ENCODE measurements at places on chromosomes 11 and 22. TPM values are rescaled to one million over a fixed set of nuclear protein-coding genes. Genes with fewer than 3 reads are reported as not detected.

SLC5A1 gene
- 8.6 TPM for total RNA-seq

KIRREL3 gene
- total RNA-seq, result 0.15 TPM

PRG3 gene
- total RNA-seq, result not detected

DNA sequence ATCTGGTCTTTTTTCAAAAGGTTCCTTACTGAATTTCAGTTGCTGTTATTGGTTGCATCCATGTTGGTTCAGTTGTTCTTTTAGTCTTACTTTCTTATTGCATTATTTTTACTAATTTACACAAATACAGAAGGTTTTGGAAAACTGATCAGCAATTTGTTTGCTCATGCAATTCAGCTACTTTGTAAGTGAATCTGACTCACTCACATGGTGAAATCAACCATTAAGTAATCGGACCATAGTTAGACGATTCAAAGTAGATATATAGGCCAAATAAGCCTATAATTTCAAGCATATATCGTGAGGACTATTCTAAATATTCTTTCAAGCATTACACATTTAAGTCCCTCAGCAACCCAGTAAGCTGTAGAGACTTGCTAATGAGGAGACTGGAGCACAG, 41.7 kb downstream of the CCDC83 start:
- DNase-seq, result no peak
- H3K4me1 ChIP-seq, result peaks cover 9% of the 10 kb centered on the region
- no peaks in the 10 kb centered on the region for H3K27me3 ChIP-seq
- no peak overlapping the region for H3K4me3 ChIP-seq
- H3K27ac ChIP-seq, result no peak overlapping the region

DNA sequence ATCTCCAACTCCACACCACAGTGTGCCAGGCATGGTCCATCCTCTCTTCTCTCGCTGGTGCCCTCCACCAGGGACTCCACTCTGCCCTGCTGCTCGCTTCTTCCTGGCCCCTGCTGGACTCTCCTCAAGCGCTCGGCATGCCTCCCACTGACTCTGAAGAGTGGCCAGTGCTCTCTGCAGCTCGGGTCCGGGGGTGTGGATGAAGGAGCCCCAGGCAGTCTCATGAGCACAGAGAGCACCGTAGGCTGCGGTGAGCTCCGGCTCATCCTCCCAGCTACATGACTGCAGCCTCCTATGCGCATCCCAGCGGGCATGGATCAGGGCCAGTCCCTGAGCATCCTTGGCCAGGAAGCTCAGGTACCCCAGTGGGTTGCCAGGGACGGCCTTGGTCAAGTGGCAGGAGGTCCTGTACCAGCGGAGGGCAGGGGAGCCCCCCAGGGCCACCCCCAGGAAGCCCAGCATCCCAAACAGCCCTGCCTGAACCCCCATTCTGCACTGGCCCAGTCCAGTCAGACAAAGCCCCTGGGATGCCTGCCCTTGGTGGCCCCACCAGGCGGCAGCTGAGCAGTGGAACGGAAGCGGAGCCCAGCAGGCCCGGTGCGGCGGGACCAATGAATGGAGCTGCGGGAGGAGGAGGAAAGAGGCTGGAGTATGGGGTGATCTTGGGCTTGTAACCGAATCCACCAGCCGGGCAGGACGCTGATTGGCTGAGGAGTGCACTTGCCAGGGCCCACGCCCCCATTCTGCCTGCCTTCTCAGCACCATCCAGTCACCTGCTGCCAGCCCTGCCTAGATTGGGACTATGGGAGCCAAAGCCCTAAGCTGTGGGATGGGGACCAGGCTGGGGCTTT, at the start of gene PLA2G3:
Gene PLA2G3, minus strand, starts transcription at position 643 of the 851 bp plus-strand sequence. Its CDS starts 154 bp downstream, at position 489.
- H3K27ac ChIP-seq, result no peak within 1 kb of the TSS
- no peaks in the 10 kb centered on the region for H3K36me3 ChIP-seq
- DNase-seq, result no peak
- peaks cover 85% of the 10 kb centered on the region for H3K27me3 ChIP-seq

DNA sequence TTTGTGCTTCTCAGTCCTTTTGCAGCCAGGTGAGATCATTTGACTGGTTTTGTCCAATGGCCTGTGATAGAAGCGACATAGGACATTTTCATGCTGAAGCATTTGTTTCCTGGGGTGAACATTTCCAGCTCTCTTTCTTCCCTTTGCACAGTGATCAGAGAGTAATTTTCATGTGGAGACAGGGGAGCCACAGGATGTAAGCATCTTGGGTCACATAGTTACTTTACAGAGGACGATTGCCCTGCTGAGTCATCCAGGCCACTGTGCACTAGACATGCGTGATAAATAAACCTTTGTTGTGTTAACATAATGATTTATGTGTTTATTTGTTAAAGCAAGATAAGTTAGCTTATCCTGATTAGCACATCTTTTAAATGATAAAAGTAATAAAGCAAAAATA, 263.5 kb upstream of the CCDC179 start:
- no peak for DNase-seq
- peaks cover 14% of the 10 kb centered on the region for H3K4me1 ChIP-seq
- H3K27ac ChIP-seq, result no peak overlapping the region
- H3K36me3 ChIP-seq, result no peaks in the 10 kb centered on the region
- no peaks in the 10 kb centered on the region for H3K27me3 ChIP-seq

- peaks cover 99% of the 10 kb centered on the region for H3K27me3 ChIP-seq
- H3K4me1 ChIP-seq, result no peaks in the 10 kb centered on the region
- H3K4me3 ChIP-seq, result no peak overlapping the region
- H3K27ac ChIP-seq, result no peak overlapping the region
Measured at GRCh38 chr11:2121227-2122130, 17.7 kb downstream of the IGF2 start.

DNA sequence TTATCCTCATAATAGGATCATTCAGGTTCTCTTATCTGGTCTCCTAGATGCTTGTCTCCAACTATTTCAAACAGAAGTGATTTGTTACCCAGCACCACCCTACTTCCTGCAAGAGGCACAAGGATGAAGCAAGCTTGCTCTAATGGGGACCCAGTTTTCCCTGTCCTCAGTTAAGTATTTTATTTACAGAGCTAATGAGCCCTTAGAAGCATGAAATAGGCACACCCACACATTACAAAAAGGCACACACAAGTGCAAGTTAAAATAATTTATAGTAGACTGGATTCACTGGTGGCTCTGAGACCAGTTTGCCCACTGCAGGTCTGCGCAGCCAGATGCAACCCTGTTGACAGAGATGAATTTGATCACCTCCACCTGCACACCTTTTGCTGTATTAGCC, 167.5 kb downstream of the KIRREL3 start:
- no peak for DNase-seq
- no peaks in the 10 kb centered on the region for H3K4me1 ChIP-seq
- no peaks in the 10 kb centered on the region for H3K36me3 ChIP-seq
- H3K27me3 ChIP-seq, result no peaks in the 10 kb centered on the region
- H3K4me3 ChIP-seq, result no peak overlapping the region

GRCh38 chr11:19869946-19870589, 157.4 kb downstream of the NAV2 start:
- H3K4me1 ChIP-seq, result no peaks in the 10 kb centered on the region
- no peak for DNase-seq
- no peak overlapping the region for H3K4me3 ChIP-seq
- no peak overlapping the region for H3K27ac ChIP-seq
- H3K27me3 ChIP-seq, result no peaks in the 10 kb centered on the region

- peak overlapping the region; percentile 41 for H3K4me3 ChIP-seq
- peaks cover 27% of the 10 kb centered on the region for H3K36me3 ChIP-seq
- peaks cover 30% of the 10 kb centered on the region for H3K4me1 ChIP-seq
- peak overlapping the region; percentile 11 for H3K27ac ChIP-seq
- no peaks in the 10 kb centered on the region for H3K27me3 ChIP-seq
Measured at GRCh38 chr11:95796501-95796900, 6.2 kb downstream of the CEP57 start.

GRCh38 chr11:104541701-104542100, 356.6 kb downstream of the CASP12 start:
- no peak overlapping the region for H3K4me3 ChIP-seq
- no peak overlapping the region for H3K27ac ChIP-seq
- DNase-seq, result no peak
- H3K36me3 ChIP-seq, result no peaks in the 10 kb centered on the region
- no peaks in the 10 kb centered on the region for H3K27me3 ChIP-seq
- no peaks in the 10 kb centered on the region for H3K4me1 ChIP-seq

DNA sequence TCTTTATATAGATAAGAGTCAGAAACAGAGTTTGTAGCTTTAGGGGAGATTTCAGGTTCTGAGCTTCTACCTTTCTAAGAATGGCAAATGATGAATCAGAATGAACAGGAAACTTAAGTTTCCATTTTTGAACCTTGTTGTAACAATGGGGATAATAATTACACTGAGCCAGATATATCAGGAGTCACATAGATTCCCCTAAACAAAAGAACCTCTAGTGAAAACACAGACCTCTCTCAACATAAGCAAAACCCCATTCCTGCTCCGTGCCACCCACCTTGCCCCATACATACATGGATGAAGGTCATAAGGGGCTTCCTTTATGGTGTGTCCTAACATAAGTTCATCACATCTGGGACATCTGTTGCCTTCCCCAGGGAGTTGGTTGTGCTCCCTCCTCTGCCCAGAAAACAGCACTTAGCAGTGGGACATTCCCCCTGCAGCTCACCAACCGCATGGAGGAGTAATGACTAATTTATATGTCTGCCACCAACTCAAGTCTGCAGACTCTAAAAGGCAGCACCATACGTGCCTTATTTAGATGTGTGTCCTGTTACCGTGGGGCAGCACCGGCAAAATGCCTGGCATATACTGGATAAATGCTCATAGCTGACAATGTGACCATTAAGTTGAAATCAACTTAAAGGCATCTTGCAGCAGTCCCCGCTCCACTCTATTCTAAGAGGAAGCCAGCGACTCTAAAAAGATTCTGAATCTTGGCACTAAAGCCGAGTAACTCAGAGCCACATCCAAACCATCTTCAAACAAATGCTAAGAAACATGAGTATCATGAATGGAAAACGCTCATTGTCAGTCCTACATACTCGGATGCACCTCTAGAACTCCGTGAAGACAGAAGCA, 8.0 kb downstream of the JAML start:
- no peak overlapping the region for H3K27ac ChIP-seq
- no peaks in the 10 kb centered on the region for H3K27me3 ChIP-seq
- DNase-seq, result no peak
- H3K4me3 ChIP-seq, result no peak overlapping the region
- peaks cover 4% of the 10 kb centered on the region for H3K36me3 ChIP-seq

DNA sequence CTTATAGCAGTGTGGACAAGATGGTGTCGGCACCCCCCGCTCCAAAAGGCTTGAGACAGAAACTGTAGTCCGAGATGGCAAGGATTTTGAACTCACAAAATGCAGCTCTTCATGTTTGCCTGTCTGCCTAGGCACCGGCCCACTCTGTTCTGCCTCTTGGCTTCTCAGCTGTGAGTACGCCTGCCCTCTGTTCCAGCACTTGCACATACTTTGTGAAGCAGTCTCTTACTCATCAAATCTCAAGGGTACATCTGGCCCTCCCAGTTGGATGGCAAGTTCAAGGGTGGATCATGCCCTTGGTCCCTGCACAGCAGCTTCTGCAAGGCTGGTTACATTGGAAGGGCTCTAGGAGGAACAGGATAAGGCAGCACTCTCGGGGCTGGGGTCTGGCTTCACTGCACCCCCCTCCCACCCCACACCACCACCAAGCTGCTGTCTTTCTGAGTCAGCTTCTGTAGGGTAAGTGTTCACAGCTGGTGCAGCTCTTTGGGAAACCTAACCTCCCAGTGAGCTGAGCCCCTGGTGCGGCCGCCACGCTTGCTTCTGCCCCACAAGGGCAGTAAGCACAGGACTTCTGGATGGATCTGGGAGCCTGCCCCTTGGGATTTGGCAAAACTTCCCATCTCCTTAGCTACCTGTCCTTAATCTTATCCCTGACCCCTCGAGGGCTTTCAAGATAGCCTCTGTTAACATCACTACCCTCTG, 37.2 kb downstream of the FAM83F start:
- peaks cover 5% of the 10 kb centered on the region for H3K36me3 ChIP-seq
- H3K4me3 ChIP-seq, result no peak overlapping the region
- no peak overlapping the region for H3K27ac ChIP-seq
- H3K27me3 ChIP-seq, result no peaks in the 10 kb centered on the region
- no peaks in the 10 kb centered on the region for H3K4me1 ChIP-seq

DNA sequence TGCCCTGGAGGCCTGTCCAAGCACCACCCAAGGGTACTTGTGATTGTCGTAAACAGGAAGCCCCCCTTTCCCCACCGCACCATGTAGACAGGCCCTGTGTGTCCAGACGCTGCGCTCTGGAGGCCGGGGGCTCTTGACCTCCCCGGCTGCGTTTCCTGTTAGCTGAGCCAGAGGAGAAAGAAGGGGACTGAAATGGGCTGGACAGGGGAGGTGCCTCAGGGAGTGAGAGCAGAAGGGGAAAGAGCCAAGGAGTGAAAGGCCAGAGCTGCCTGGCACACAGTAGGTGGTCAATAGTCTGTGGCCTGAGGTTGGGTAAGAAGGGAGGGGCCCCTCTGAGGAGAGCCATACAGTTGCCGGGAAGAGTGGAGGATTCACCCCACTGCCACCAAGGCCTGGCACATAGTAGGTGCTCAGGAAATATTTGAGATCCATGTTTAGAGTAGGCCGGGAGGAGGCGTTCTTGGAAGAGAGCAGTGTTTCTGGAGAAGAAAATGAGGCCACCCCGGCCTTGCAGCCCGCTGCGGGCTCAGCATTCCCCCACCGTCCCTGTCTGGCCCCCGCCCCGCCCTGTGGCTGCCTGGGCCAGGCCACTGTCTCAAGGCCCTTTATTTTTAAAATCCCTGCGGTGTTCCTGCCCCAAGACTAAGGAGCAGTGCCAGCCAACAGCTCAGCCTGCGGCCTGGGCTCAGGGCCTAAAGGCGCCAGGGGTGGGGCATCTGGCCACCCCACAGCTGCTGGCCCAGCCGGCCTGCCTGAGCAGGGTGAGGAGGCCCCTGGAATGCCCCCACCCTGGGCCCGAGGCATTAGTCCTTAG, 13.6 kb upstream of the CDC42EP1 start:
- peaks cover 17% of the 10 kb centered on the region for H3K36me3 ChIP-seq
- no peak for DNase-seq
- peak overlapping the region; percentile 30 for H3K27ac ChIP-seq
- no peaks in the 10 kb centered on the region for H3K27me3 ChIP-seq

DNA sequence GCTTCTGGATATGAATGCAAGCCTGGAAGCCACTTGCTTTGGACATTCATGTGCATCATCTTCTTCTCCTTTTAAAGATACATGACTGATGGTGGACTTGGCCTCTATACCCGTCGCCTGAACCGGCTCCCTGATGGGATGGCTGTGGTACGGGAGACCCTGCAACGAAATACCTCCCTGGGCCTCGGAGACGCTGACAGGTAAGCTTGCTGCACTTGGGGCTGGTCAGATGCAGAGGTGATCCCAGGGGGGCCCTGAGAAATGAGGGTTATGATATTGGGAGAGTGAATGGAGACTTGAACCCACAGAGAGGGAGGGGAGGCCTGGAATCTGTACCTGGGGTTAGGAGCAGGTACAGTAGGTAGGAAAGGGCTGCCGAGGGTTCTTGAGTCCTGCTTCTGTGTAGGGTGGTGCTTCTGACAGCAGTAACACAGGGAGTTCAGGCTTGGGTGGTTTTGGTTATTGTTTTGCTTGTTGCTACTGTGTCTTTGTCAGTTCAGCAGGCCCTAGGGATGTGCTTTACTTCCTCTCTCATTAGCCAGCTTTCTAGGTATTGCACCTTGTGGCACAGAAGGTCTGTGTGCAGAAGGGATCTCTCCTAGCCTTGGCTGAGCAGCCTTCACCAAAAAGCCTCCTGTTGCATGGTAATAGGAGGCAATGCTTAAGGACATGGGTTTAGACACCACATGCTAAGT, 176.1 kb downstream of the DBX1 start:
- peaks cover 25% of the 10 kb centered on the region for H3K36me3 ChIP-seq
- no peak for DNase-seq
- H3K4me3 ChIP-seq, result no peak overlapping the region
- H3K27ac ChIP-seq, result peak overlapping the region; percentile 57

GRCh38 chr11:99632969-99633368, 612.2 kb downstream of the CNTN5 start:
- H3K27ac ChIP-seq, result no peak overlapping the region
- no peak overlapping the region for H3K4me3 ChIP-seq
- H3K27me3 ChIP-seq, result no peaks in the 10 kb centered on the region
- H3K4me1 ChIP-seq, result no peaks in the 10 kb centered on the region
- H3K36me3 ChIP-seq, result no peaks in the 10 kb centered on the region

Measured in Calu3 (cell line).